ENCODE measurements at places on chromosomes 5 and 9.
A peak's percentile ranks its signal among the peaks of the same experiment; 100 is the strongest.

DNA sequence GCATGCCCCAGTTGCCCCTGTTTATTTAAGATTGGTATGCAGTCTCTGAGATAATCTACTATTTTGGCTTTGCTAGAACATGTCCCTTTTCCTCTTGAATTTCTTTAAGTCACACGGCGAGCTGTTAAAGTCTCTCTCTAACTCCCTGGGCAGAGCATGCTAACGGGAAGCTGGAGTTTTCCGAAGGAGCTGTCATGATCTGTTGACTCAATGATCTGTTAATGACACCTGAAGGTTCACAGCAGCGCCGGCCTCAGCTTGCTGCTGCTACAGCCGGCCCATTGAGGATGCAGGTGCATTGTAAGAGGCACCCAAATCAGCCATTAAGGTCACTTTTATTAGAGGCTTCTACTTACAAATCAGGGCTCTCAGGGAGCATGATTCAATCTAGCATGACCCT lies 1203.4 kb downstream of the MAT2B start:
- DNase-seq: no peak

GRCh38 chr5:56143373-56143714 lies 89.8 kb downstream of the ANKRD55 start:
- peak; percentile 15 for DNase-seq

- DNase-seq: no peak
Measured at GRCh38 chr9:8718121-8718725, 918.6 kb upstream of the DMAC1 start.

- peak; percentile 96 for DNase-seq
Measured at GRCh38 chr5:95730730-95731570, at the start of gene RHOBTB3. RHOBTB3 (plus strand) TSS chr5:95731336; CDS start chr5:95731683, 347 bp downstream.

GRCh38 chr9:101530076-101530711 lies 3.5 kb upstream of the RNF20 start:
- peak; percentile 82 for DNase-seq

- DNase-seq: no peak
Measured at GRCh38 chr5:129245489-129245888, 150.9 kb downstream of the ISOC1 start.

- DNase-seq: no peak
Measured at GRCh38 chr5:180097163-180097894, 25.8 kb upstream of the RNF130 start.

- DNase-seq: no peak
Measured at GRCh38 chr5:125245216-125245615, 498.8 kb upstream of the ZNF608 start.

- DNase-seq: no peak
Measured at GRCh38 chr5:135205632-135206349, 171.8 kb upstream of the PITX1 start.

GRCh38 chr5:74631081-74631953 lies 9.2 kb downstream of the ENC1 start:
- DNase-seq: peak; percentile 92

- DNase-seq: no peak
Measured at GRCh38 chr9:133772581-133772980, 34.4 kb upstream of the SARDH start.

GRCh38 chr5:136457390-136458013 lies 92.2 kb upstream of the TRPC7 start:
- DNase-seq: peak; percentile 86

GRCh38 chr9:127314911-127315310 lies 50.3 kb downstream of the GARNL3 start:
- no peak for DNase-seq

- no peak for DNase-seq
Measured at GRCh38 chr5:148937830-148938521, 111.6 kb downstream of the ADRB2 start.

GRCh38 chr5:72353046-72353445 lies 32.9 kb downstream of the PTCD2 start:
- DNase-seq: no peak

DNA sequence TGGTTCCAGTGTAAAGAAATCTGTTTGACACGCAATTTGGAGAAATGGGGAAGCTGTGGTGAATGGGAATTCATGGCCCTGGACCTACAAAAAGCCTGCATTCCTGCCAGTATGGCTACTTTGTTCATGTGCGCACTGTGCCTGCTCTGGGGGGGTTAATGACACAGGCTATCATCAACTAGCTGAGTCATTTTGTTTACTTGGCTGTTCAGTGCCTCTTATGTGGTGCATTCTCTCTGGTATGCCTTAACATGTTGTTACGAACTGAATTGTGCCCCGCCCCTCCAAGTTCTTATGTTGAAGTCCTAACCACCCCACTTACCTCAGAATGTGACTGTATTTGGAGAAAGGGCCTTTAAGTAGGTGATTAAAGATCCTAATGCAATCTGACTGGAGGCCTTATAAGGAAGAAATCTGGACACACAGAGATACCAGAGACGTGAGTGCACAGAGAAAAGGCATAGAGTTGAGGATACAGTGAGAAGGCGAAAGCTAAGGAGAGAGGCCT lies 20.4 kb upstream of the UBAP1 start:
- DNase-seq: peak; percentile 90

- DNase-seq: no peak
Measured at GRCh38 chr5:38600329-38601045, 44.0 kb upstream of the LIFR start.

- no peak for DNase-seq
Measured at GRCh38 chr5:174827558-174827957, 103.2 kb downstream of the MSX2 start.

DNA sequence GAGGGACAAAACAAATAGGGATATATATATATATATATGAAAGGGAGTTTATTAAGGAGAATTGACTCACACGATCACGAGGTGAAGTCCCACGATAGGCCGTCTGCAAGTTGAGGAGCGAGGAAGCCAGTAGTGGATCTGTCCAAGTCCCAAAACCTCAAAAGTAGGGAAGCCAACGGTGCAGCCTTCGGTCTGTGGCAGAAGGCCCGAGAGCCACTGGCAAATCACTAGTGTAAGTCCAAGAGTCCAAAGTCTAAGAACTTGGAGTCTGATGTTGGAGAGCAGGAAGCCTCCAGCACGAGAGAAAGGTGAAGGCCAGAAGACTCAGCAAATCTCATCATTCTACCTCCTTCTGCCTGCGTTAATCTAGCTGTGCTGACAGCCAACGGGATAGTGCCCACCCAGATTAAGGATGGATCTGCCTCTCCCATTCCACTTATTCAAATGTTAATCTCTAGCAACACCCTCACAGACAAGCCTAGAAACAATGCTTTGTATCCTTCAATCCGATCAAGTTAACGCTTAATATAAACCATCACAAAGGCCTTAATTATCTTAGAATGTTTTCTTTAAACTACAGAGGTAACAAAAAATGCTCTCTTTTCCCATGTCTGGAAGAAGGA lies 23.8 kb upstream of the DAB2 start:
- DNase-seq: peak; percentile 19

DNA sequence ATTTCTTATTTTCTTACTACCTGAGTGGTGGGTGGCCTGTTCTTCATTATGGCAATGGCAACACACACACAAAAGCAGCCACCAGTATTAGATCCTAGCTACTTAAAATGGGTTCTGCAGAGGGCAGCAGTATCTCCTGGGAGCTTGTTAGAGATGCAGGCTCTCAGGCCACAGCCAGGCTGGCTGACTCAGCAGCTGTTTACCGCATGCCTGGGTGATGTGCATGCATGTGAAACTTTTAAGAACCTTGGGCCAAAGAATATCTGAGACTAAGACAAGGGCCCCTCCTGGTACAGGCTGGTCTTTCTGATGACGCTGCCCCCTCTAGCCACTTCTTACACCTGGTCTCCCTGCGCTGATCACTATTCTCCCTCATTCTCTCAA lies 399.0 kb downstream of the MED10 start:
- DNase-seq: no peak

- peak; percentile 5 for DNase-seq
Measured at GRCh38 chr5:94031631-94032030, 290.2 kb upstream of the POU5F2 start.

DNA sequence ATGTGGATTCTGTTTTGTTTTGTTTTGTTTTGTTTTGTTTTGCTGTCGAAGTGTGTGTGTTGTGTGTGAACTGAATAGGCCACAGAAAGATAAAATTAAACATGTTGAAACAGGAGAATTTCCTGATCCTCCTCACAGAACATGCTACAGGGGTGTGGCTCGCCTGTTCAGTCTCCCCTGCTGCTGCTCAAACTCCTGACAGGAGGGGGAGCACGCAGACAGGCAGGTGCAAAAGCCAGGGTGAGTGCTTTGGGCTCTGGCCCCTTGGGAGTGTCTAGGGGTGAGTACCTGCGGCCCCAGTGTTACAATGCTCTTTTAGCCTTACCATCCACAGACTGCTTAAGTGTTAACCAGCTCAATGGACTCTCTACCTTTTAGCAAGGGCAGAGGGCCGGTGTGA lies 473.5 kb downstream of the MAT2B start:
- DNase-seq: peak; percentile 4

DNA sequence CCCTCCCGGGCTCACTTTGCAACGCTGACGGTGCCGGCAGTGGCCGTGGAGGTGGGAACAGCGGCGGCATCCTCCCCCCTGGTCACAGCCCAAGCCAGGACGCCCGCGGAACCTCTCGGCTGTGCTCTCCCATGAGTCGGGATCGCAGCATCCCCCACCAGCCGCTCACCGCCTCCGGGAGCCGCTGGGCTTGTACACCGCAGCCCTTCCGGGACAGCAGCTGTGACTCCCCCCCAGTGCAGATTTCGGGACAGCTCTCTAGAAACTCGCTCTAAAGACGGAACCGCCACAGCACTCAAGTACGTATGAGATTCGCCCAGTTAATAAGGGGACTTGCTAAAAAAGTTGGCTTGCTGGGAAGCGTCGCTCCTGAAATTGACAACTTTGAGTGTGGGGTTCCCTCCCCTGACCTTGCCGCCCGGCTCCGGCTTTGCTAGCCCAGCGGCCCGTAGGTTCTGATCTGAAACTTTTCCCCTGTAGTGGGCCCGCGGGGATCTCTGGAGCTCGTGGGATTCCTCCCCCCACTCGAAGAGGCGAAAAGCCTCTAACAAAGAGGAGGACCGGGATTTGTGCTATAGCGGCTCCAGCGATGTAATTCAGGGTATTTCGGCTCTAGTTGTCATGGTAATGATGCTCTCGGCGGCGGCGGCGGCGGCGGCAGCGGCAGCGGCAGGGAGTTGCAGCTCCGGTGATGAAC lies 572 bp downstream of the NR4A3 start:
- DNase-seq: peak; percentile 70

GRCh38 chr9:17531642-17532254 lies 47.1 kb upstream of the SH3GL2 start:
- peak; percentile 64 for DNase-seq

- no peak for DNase-seq
Measured at GRCh38 chr5:172496671-172497371, 42.5 kb upstream of the SH3PXD2B start.

- peak; percentile 64 for DNase-seq
Measured at GRCh38 chr9:122190597-122191381, 31.1 kb downstream of the MORN5 start.

- no peak for DNase-seq
Measured at GRCh38 chr5:76163111-76163628, 80.0 kb downstream of the SV2C start.

DNA sequence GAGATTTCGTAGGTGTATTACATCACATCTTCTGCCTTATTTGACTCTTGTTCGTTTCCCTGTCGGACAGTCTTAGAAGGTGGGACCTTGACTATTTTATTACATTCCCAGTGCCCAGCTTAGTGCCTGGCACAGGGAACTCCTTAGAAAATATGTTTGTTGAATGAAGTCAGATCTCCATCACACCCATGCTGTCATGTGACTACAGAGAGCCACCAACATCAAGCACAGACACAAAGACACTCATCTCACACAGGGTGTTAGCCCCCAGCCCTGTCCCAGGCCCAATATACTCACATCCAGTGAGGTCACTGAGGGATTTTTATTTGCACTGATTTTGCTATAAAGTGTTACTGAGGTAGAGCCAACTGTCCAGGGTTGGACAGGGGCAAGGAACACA lies 692 bp upstream of the SRA1 start:
- no peak for DNase-seq

- DNase-seq: no peak
Measured at GRCh38 chr9:1748407-1748806, 266.7 kb upstream of the SMARCA2 start.

DNA sequence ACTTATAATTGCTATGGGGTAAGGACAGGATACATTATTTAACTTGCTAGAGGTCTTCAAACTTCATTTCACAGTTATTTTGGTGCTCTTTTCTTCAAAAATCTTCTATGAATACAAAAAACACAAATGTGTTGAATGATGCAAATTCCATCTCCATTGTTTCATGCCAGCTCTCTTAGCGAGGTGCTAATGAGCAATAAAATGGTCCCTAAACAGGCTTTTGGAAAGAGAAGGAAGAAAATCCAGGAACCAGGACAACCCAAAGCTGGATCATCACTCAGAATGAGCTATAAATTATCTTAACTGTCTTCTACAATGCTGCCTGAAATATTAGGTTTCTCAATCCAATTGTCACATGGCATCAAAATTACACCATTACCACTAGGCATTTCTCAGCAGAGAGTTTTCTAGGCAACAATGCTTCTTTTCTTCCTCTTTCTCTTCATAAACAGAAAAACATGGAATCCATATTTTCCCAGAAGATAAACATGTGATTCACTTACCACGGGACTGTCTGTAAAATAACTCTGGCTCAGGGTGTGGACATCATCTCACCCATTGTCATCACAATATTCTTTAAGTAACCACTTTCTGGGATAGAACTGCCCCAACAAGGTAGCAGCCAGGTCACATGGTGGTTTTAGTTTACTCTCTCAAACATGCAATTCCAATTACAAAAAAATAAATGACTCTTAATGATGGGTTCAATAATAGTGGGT lies 249.4 kb downstream of the NPR3 start:
- no peak for DNase-seq

- DNase-seq: no peak
Measured at GRCh38 chr5:111782216-111782615, 25.2 kb upstream of the NREP start.

DNA sequence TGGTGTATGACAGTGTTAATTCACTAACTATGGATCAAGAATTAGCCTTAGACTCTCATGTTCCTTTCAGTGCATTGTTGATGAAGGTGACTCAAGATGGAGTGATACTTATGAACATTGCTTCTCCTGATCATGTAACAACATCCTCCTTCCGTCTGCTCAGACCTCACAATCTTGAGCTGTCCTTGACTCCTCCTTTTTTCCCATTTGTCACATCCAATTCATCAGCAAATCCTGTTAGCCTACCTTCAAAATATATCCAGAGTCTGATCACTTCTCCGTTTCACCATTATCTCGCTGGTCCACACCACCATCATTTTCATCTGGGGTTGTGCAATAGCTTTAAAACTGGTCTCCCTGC lies 9.2 kb upstream of the SEMA6A start:
- DNase-seq: no peak
